Activated CD4-positive, alpha-beta T cell treated with anti-CD3 and anti-CD28 coated beads for 24 hours (primary cell): ENCODE measurements at places on chromosomes 3 and 15.

- no peak for DNase-seq
These were observed 19.5 kb upstream of the PHC3 start for GRCh38 chr3:170200987-170201386.

DNA sequence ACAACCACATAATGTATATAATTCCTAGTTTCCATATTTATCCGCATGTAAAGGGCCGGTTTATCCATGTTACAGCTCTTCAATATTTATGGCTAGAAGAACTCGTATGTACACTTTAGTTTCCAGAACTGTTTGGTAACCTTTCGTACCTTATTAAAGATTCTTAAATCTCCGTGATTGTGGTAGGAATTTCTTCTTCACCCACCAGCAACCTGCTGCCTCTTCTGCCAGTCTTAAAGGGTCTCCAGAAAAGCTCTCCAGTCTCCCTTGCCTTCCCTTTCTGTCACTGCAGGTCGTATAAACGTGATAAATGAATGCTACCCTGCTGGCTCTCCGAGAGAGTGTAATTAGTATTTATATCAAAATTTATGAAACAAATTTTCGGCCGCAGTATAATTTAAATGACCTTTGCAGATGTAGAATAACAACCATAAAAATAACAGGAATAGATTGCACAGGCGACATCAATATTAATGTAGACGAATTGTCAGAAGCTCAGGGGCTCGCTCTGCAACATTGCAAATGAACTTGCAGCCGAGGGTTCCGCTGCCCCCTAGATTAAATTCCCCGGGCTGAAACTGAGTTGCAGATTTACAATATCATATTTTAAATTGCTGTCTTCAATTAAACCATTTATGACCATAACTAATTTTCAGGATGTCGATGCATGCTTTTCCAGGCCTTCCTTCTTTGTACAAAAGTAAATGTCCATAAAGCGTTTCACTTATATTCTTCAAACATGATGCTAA is 5.4 kb downstream of the ZIC1 start:
- DNase-seq: no peak

DNA sequence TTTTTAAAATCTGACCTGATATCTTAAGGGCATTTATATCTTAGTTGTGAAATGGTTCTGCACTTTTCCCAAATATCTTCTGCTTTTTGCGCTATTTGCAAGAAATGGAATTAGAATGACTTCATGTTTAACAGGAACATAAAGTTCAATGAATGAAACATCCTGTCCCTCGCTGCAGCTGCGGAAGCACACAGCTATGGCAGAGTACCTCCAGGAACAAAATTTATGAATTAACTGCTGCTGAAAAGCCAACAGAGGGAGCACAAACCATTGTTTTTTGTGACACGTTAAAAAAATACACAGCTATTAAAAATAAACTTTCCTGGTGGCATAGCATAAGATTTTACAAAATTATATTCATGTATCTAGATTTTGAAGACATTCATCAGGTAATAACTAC is 404.4 kb upstream of the MDFIC2 start:
- no peak for DNase-seq

DNA sequence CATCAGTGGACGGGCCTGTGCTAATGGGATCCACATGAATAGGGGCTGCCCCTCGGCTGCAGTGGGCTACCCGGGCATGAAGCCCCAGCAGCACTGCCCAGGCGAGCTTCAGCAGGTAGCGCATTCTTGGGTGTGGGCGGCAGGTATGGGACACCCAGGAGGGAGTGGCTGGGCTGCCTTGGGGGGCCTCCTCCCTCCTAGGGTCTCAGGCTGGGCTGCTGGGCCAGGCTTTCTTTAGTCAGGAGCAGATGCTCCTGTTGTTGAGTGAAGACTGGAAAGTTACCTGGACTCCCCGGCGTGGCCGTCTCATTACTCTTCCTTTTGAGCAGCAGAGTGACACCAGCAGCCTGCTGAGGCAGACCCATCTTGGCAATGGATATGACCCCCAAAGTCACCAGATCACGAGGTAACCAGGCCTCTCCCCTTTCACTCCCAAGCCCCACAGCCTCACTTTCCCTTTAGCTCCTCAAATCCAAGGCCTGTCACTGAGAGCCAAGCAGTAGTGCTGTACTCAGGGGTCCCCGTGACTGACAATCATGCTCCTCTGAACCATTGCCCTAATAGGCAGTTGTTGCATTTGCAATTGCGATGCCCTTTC is 73.2 kb downstream of the BOC start:
- DNase-seq: no peak

GRCh38 chr15:59437142-59437816 is 707 bp upstream of the FAM81A start:
- DNase-seq: no peak

- DNase-seq: no peak
These were observed 57.6 kb downstream of the TMEM44 start for GRCh38 chr3:194575484-194576210.

- DNase-seq: no peak
These were observed 11.9 kb downstream of the SMAD6 start for GRCh38 chr15:66713843-66714508.

GRCh38 chr3:46935989-46936558 is 40.5 kb downstream of the CCDC12 start:
- DNase-seq: no peak

GRCh38 chr15:31364301-31365031 is 37.8 kb downstream of the KLF13 start:
- DNase-seq: no peak

GRCh38 chr15:40277471-40277870 is 5.4 kb downstream of the ANKRD63 start:
- DNase-seq: no peak
